ENCODE measurements at places on chromosomes 16 and 17.

DNA sequence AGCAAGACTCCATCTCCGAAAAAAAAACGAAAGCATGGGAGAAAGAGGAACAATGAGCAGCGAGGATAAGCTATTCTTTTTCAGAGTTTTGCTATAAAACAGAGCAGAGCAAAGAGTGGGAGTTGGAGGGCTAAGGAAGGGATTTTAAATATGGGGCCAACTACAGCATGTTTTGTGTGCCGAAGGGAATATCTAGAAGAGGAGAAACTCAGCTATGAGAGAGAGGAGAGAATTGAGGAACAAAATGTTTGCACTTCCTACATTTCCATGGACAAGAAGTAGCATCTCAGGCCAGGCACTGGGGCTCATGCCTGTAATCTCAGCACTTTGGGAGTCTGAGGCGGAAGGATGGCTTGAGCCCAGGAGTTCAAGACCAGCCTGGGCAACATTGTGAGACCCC is 13.1 kb upstream of the GRB2 start:
- no peak for DNase-seq

GRCh38 chr17:74389084-74389753 is 21.9 kb downstream of the GPR142 start:
- DNase-seq: no peak

DNA sequence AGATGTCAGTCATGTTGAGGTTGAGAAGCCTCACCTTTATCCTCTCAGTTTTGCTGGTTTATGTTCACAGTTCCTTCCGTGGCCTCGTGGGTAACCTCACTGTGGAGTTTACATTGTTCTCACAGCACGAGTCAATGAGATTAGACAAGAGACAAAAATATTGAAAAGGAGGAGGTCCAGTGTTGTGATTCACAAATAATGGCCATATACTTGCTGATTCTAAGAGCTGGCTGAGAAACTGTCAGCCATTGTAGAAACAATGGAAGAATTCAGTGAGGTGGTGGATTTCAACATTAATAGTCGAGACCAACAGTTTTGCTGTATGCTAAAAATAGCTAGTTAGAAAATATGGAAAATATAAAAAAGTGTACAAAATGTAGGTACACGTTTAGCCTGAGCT is 176.4 kb upstream of the WSCD1 start:
- no peak for DNase-seq

GRCh38 chr16:2428051-2428783 is 1.0 kb upstream of the CCNF start:
- no peak for DNase-seq

- DNase-seq: no peak
Observed at GRCh38 chr17:82836823-82837357, 2.9 kb downstream of the ZNF750 start.

DNA sequence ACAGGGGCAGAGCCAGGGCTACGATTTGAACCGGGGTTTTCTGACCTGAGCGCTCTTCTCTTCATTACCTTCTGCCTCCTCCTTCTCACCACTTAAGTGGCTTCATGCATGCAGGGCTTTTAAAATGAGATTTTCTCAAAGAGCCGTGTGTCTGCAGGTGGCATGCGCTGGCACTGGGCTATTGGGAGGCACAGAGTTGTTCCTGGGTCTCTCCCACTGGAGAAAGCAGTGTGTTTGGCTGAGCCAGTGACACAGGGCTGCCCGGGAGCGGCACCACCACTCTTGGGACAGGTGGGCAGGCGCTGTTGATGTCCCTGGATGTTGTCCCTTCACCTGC is 218.8 kb upstream of the CHMP6 start:
- no peak for DNase-seq

DNA sequence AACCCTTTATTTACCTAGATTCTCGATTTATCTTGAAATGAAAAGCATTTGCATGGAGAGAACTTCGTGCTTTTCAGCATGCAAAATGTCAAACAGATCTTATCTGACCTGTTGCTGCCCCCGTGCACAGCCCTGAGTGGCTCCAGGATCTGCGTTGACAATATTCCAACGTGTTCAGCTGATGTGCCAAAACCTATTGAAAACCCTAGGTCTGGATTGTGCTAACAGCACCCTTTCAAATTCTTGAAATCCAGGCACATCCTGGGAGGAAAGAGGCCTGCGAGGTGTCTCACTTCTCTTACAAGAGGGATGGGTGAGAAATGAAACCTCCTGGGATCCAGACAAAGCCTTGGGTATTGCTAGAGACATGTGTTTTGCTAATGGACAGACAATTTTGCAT is 231.8 kb downstream of the MAP2K4 start:
- no peak for DNase-seq

DNA sequence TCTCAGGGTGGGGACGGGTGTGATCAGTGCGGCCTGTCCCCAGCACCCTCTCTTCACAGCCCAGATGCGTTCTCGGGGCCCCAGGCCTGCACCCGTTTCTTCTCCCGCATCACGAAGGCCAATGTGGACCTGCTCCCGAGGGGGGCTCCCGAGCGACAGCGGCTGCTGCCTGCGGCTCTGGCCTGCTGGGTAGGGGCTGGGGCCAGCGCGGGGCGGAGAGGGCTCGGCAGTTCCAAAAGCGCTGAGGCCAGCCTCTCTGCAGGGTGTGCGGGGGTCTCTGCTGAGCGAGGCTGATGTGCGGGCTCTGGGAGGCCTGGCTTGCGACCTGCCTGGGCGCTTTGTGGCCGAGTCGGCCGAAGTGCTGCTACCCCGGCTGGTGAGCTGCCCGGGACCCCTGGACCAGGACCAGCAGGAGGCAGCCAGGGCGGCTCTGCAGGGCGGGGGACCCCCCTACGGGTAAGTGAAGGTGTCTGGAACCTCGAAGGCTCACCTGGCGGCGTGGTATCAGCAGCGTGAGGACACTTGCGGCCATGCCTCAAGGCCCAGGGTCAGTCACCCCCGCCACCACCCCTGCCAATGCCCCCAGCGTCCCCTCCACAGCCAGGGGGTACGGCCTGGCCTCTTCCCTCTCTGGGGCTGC is 4.4 kb downstream of the MSLN start:
- DNase-seq: no peak

GRCh38 chr17:5126719-5127488 is 11.1 kb downstream of the USP6 start:
- no peak for DNase-seq

DNA sequence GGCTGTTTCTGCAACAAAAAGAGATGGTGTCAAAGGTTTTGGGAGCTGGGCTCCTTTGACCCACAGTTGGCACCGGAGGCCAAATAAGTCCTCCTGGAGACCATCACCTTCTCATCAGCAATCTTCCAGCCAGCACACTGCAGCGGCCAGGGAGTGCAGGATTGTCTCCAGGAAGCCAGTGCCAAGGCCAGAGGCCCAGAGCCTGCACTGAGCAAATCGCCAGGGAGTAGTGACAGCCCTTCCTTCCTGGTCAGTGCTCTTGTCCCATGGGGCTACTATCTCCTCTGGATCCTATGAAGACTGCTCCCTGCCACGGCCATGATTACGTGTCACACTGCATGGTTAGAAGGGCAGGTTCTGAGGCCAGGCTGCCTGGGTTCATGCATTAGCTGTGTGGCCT is 134.3 kb upstream of the CRHR1 start:
- DNase-seq: no peak

- DNase-seq: no peak
Observed at GRCh38 chr16:85419503-85420408, 193.4 kb upstream of the GSE1 start.

- DNase-seq: no peak
Observed at GRCh38 chr16:83118365-83118764, 491.6 kb downstream of the CDH13 start.

- no peak for DNase-seq
Observed at GRCh38 chr17:48619826-48620449, 4.8 kb upstream of the HOXB8 start.

- no peak for DNase-seq
Observed at GRCh38 chr16:11309895-11310633, 28.9 kb upstream of the PRM1 start.

DNA sequence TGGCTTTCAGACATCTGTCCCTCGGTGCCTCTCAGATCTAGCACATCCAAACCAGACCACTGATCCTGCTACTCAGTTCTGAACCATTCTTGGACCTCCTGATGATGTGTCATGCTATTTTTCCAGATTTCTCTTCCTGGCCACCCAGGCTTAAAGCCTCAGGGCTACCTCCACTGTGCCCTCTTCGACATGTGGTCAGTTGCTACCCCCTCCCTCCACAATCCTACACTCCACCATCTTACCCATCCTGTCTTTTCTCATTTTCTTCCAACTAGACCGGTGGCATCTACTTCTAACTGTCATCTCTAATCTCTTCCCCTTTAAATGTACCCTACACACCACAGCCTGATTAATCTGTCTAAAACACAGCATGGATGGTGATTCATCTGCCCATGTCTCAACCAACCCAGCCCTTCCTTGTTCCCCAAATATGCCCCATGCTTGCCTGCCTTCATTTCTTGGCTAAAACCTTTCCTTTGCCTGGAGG is 478.6 kb downstream of the SLC39A11 start:
- no peak for DNase-seq

DNA sequence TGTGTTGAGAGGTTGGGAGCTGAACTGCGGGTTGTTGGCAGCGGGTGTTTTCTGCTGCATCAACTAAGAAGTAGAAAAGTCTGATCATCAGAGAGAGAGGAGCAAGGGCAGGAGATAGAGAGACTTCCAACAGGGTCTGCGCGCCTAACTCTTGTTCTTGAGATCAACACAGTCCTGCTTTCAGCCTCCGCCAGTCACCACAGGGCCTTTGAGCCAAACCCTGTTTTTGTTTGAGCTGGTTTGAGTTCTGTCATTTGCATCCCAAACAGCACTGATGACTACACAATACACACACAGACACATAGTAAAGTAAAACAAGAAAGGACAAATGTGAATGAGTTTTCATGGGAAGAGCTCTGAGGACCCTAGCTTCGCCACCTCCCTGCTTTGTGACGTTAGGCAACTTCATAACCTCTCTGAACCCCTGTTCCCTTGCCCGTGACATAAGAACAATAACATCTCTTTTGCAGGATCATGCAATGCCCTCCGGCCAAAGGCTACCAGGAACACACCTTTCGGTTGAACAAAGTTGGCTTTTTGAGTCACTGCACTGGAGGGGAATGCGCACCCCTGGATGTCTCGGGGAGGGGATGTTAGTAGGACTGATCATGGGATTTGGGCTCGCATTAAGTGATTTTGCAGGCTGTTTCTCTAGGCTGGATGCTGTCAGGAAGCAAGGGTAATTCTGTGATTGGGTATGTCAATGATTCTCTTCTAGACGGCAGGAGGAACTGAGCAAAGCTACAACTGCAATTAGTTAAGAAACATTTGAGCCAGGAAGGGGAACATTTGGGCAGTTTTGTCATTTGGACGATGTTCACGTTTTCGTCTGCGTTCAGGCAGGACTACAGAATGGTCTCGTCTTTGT is 92.3 kb downstream of the C16orf78 start:
- no peak for DNase-seq

GRCh38 chr17:30554839-30555751 is 77.9 kb downstream of the GOSR1 start:
- no peak for DNase-seq

GRCh38 chr16:17470182-17470907 is 415 bp downstream of the XYLT1 start:
- peak; percentile 13 for DNase-seq
